Umbilical cord (tissue), 2 donors: ENCODE measurements at places on chromosomes 7 and 10. TPM values are rescaled to one million over a fixed set of nuclear protein-coding genes. Genes with fewer than 3 reads are reported as not detected.

SLC13A1 gene
- total RNA-seq: 0.48 TPM

SLC16A12 gene
- total RNA-seq: 2.2 TPM

OR6V1 gene
- 1.7 TPM for total RNA-seq

MYL10 gene
- total RNA-seq: not detected

NSUN5 gene
- 7.2 TPM for total RNA-seq

PAX4 gene
- 2.9 TPM for total RNA-seq

TRPV5 gene
- total RNA-seq: 2.9 TPM

CYP3A4 gene
- total RNA-seq: 0.72 TPM

ARMC3 gene
- 2.2 TPM for total RNA-seq

MPP7 gene
- 39.0 TPM for total RNA-seq

EPHA1 gene
- 0.48 TPM for total RNA-seq

TMEM72 gene
- 2.2 TPM for total RNA-seq

AKR1C2 gene
- 1.4 TPM for total RNA-seq

ZP3 gene
- not detected for total RNA-seq

FOXP2 gene
- total RNA-seq: 13.0 TPM

CFAP69 gene
- 5.5 TPM for total RNA-seq

SEPTIN7 gene
- 355 TPM for total RNA-seq

SFTPA1 gene
- 0.48 TPM for total RNA-seq

CYP3A7 gene
- 1.2 TPM for total RNA-seq

PRKAR2B gene
- 5.8 TPM for total RNA-seq

TAS2R4 gene
- 4.1 TPM for total RNA-seq

ADARB2 gene
- not detected for total RNA-seq

ETV1 gene
- 30.3 TPM for total RNA-seq

AIFM2 gene
- 2.6 TPM for total RNA-seq

WDR86 gene
- 34.7 TPM for total RNA-seq

MYL7 gene
- total RNA-seq: not detected

RBP4 gene
- 6.5 TPM for total RNA-seq

PON2 gene
- 69.1 TPM for total RNA-seq
